ENCODE measurements at places on chromosomes 7 and 10. TPM values are rescaled to one million over a fixed set of nuclear protein-coding genes. Genes with fewer than 3 reads are reported as not detected.

DNA sequence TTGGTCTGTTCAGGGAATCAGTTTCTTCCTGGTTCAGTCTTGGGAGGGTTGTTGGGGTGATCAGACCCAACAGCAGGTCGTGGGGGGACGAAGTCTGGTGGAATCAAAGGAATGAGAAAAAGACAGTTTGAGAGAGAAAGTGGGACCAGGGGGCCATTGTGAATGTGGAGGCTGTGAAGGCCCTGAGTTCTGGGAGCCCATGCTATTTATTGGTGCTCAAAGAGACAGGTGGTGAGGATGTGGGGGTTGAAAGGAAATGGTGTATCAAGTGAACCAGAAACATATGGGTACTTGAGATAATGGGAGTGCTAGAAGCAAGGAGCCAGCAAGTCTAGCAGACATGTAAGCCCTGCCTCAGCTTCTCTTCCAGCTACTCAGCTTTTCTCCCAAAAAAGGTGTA is 84.1 kb downstream of the CCSER2 start:
- no peak for DNase-seq

DNA sequence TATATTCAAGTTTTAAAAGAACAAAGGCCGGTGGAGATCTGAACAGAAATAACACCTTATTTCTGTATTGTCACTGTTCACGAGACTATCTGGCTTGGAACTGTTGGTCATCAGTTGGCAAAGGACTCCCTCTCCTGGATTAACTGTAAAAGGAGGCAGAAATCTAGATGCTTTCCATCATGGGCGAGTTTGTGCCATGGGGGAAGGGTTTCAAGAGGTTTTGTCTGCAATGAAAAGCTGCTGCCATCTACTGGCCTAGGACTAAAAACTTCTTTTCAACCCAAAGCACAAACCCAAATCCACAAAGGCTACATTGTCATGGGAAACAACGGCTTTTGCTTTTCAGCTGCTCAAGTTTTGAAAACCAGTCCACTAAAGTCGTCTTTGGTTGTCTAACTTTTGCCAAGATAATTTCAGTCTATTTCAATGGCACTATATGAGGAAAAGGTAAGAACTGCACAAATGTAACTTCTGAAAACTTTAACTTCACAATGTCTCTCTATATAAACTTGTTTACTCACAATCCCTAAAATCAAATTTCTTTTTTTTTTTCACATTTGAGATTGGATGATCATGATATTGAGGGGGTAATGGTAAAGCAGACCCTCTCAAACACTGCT is 196.8 kb downstream of the SKAP2 start:
- no peak for DNase-seq

GRCh38 chr10:64011912-64012714 is 490.9 kb downstream of the REEP3 start:
- no peak for DNase-seq

- DNase-seq = no peak
Measured at GRCh38 chr7:95139922-95140321, 184.4 kb downstream of the PON1 start.

Gene ZDHHC4
- polyA plus RNA-seq = 37.2 TPM

Data from spleen (tissue), 13 donors.